Foreskin melanocyte (primary cell): ENCODE measurements at places on chromosomes 16 and 17.

GRCh38 chr16:47895146-47895545 lies 260.6 kb downstream of the ABCC12 start:
- no peak for DNase-seq

GRCh38 chr17:78355045-78355641 lies 4.7 kb downstream of the SOCS3 start:
- DNase-seq, result no peak

DNA sequence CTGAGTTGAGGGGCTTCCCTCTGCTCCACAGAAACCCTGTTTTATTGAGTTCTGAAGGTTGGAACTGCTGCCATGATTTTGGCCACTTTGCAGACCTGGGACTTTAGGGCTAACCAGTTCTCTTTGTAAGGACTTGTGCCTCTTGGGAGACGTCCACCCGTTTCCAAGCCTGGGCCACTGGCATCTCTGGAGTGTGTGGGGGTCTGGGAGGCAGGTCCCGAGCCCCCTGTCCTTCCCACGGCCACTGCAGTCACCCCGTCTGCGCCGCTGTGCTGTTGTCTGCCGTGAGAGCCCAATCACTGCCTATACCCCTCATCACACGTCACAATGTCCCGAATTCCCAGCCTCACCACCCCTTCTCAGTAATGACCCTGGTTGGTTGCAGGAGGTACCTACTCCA lies 26.0 kb downstream of the STH start:
- no peak for DNase-seq

DNA sequence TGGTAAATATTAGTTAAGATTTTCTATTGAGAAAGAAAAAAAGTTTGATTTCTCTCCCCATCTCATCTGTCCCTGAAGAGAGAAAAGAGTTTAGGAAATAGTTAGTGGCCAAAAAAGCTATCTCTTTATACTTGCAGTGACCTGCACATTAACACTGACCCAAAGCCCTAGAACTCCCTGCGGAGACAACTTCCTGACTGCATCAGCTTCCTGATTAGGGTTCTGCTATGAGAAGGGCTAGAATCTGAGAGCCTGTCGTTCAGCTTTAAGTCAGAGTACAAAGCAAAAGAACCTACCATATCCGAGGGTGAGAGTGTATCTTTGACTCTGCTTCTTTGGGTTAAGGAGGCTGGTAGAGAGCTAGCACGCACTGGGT lies 24.7 kb downstream of the LIMD2 start:
- no peak for DNase-seq

- DNase-seq, result no peak
Measured at GRCh38 chr17:5694551-5694950, 110.2 kb upstream of the NLRP1 start.

DNA sequence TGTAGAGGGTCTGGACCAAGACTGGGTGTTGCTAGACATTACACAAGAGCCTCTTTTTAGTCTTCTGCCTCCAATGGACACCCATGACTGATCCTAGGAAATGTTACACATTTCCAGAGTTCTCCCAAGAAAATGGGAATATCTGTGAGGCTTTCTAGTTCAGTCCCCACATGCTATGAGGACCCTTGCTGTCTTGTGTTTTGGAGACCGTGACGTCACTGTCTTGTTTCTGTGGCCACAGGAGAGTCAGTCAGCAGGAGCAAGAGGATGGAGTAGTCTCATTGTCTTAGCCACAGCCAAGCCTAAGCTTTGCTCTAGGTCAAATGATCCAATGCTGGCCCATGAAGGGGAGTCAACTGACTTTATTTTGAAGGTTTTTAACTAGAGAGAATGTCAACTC lies 820.1 kb upstream of the RBFOX1 start:
- no peak for DNase-seq

DNA sequence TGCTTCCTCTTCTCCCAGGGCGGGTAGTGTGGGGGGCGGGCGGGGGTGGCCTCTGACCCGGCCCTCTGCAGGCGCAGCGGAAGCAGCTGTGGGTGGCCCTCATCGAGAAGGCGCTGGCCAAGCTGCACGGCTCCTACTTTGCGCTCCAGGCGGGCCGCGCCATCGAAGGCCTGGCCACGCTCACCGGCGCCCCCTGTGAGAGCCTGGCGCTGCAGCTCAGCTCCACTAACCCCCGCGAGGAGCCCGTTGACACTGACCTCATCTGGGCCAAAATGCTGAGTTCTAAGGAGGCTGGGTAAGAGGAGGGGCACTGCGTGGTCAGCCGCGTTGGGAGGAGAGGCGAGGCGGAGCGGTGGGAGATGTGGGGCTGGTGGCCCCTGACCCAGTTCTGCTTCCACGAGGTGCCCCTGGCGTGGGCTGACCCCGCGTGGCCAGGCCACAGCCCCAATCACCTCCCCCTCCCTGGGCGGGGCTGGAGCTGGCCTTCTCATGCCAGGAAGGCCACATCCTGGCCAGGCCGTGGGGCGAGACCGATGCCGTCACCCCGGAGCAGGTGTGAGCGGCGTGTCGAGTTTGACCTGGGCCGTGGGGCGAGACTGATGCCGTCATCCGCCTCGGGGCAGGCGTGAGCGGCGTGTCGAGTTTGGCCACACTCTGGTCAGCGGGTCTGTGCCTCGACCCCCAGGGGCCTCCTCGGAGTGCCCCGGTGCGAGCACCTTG lies 10.5 kb upstream of the PRR35 start:
- DNase-seq, result no peak

DNA sequence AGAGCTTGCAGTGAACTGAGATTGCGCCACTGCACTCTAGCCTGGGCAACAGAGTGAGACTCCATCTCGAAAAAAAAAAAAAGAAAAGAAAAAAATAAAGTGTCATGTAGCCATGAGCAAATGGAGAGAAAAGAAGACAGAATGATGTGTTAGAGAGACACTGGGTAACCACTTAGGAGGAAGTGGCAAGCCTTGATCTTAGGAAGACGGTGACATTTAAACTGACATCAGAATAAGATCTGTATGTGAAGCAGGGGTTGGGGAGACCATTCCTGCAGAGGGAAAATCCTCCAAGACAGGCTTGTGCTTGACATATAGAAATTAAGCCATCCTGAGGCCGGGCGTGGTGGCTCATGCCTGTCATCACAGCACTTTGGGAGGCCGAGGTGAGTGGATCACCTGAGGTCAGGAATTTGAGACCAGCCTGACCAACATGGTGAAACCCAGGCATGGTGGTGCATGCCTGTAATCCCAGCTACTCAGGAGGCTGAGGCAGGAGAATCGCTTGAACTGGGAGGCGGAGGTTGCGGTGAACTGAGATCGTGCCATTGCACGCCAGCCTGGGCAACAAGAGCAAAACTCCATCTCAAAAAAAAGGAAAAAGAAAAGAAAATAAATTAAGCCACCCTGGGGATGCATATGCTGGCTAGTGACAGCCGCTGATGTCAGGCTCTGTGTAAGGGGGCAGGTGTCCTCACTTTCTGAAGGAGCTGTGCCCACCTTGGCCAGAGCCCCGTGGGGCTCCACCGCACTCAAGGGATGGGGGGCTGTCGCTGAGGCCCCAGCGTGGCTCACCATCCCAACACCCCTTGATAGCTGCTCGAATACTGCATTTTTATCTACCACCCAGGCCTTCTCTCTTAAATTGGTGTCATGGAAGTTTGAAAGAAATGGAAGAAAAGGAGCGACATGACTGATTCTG lies 13.1 kb upstream of the CYB5B start:
- no peak for DNase-seq

DNA sequence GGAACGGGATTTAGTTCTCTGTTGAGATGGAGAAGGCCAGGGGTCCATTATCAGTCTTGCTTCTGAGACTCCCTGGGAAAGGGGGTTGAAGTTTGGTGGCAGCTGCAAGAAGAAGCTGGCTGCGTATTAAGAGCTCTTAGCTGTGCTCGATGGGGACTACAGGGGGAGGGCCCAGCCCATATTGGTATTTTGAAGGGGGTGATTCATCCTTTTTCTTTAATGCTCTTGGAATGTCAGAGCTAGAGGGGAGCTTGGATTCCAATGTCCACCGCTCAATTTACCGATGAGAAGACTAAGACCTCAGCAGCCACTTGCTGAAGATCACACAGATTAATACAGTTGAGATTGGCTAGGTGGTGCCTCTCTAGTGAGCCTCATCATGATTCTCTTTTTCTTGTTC lies 5.0 kb downstream of the NOG start:
- DNase-seq, result no peak

- no peak for DNase-seq
Measured at GRCh38 chr17:69869667-69870066, 205.4 kb upstream of the KCNJ16 start.

- DNase-seq, result no peak
Measured at GRCh38 chr17:40459636-40460603, 16.7 kb downstream of the IGFBP4 start.

DNA sequence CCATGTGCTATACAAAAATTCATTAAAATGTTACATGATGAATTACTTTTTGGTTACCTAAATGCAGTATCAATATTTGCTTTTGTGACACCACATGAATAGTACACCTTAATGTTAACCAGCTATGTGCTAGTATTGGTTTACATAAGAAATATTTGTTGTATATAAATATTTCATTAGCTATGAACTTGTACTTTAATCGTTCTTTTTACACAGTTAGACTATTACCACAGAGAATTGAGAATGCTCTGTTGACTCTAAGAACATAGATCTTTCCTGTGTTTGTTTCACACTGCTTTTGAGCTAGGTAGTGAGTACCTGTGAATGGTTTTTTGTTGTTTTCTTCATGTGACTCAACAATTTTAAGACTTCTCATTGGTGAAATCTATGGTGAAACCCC lies 93.4 kb downstream of the KANSL1 start:
- no peak for DNase-seq

- DNase-seq, result no peak
Measured at GRCh38 chr17:59769887-59770286, 62.4 kb downstream of the VMP1 start.

DNA sequence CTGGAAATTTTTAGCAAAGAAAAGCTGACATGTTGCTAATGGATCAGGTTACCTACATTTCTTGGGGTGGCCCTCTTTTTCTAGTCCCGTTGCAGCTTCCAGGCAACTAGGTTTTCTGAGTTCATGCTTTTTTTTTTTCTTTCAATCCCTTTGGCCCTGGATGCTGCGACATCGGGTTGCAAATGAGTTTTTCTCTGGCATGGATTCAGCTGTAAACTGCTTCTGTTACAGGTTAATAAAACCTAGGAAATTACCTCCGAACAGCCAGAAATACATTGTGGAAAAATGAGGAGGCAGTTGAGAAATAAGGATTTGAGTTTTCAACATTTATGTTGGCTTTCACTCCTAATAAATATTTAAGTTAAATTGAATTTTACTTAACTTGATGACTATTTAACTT lies 149.8 kb upstream of the MAF start:
- no peak for DNase-seq

GRCh38 chr16:5479926-5480325 lies 382.3 kb upstream of the EEF2KMT start:
- no peak for DNase-seq

GRCh38 chr16:79269211-79269863 lies 331.2 kb downstream of the MAF start:
- no peak for DNase-seq

DNA sequence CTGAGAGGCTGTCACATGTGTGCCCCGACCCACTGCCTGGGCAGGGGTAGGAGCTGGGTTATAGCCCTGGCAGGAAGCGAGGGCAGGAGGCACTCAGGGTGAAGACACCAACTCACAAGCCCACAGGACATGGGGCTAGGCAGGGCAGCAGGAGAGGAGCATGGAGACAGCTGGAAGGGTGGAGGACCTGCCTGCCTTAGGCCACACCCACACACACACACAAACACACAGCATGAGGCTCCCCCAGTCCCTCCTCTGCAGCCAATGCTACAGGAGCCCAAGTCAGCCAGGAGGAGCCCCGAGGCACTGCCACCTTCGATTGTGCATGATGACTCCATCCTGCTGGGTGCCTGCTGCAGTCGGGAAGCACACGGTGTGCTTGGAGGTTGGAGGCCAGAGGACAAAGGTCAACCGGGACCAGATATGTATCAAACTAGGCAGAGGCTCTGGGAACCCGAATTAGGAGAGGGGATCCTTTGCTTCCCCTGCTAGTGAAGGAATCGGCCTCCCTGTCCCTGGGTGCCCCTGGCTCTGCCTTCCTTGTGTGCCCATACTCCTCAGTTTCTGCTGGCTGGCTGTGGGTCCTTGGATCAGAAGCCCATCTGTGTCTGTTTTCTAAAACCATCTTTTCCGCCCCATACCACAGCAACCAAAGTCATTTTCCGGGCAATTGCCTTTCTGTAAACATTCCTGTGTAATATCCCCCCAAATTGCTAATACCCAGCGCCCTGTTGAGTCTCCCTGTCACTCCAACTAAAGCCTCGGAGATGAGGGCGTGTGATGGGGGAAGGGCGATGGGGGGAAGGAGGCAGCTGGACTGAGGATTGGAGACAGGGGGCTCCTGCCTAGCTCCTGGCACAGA lies 20.5 kb downstream of the SRCIN1 start:
- no peak for DNase-seq

DNA sequence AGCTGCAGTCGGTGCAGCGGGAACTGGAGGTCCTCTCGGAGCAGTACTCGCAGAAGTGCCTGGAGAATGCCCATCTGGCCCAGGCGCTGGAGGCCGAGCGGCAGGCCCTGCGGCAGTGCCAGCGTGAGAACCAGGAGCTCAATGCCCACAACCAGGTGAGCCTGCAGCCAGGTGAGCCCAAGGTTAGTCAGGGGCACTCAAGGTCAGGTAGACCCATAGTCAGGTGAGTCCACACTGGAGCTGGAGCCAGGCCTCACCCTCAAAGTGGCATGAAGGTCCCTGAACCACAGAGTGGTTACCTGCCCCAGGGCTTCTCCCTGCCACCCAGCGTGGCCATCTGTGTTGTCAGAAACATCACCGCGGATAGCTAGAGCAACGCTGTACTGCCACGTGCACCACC lies 32.2 kb downstream of the PLD6 start:
- no peak for DNase-seq

DNA sequence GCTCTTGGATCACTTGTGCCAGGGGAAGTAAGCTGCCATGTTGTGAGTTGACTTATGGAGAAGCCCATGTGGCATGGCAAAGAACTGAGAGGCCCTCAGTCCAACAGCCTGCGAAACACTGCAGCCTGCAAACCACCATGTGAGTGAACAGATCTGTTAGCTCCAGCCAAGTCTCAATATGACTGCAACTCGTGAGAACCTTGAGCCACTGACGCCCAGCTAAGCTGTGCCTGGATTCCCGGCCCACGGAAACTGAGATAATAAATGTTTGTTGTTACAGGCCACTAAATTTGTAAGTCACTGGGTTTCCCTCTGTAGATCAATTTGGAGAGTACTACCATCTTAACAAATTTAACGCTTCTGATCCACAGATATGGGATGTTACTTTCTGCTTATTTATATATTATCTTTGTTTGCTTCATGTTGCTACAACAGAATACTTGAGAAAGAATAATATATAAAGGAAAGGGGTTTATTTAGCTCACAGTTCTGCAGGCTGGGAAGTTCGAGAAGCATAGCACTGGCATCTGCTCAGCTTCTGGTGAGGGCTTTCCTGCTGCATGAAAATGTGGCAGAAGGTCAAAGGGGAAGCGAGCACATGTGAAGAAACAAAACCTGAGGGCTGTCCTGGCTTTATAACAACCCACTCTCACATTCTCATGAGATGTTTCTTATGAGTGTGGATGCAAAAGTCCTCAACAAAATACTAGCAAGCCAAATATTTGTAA lies 29.4 kb upstream of the ATP2A3 start:
- no peak for DNase-seq

GRCh38 chr16:23355106-23355670 lies 53.1 kb downstream of the SCNN1B start:
- no peak for DNase-seq

- DNase-seq, result no peak
Measured at GRCh38 chr17:64492481-64493109, 4.3 kb downstream of the POLG2 start.

- DNase-seq, result no peak
Measured at GRCh38 chr17:34720760-34721159, 141.4 kb downstream of the TMEM132E start.
